ENCODE measurements at places on chromosomes 7 and 10.

GRCh38 chr7:123661765-123662164 is 6.1 kb downstream of the LMOD2 start:
- no peak for DNase-seq

GRCh38 chr7:99201027-99201426 is 6.9 kb downstream of the KPNA7 start:
- no peak for DNase-seq

GRCh38 chr10:98328163-98328562 is 60.2 kb upstream of the LOXL4 start:
- no peak for DNase-seq

GRCh38 chr10:91891125-91892001 is 17.9 kb downstream of the FGFBP3 start:
- peak; percentile 60 for DNase-seq

DNA sequence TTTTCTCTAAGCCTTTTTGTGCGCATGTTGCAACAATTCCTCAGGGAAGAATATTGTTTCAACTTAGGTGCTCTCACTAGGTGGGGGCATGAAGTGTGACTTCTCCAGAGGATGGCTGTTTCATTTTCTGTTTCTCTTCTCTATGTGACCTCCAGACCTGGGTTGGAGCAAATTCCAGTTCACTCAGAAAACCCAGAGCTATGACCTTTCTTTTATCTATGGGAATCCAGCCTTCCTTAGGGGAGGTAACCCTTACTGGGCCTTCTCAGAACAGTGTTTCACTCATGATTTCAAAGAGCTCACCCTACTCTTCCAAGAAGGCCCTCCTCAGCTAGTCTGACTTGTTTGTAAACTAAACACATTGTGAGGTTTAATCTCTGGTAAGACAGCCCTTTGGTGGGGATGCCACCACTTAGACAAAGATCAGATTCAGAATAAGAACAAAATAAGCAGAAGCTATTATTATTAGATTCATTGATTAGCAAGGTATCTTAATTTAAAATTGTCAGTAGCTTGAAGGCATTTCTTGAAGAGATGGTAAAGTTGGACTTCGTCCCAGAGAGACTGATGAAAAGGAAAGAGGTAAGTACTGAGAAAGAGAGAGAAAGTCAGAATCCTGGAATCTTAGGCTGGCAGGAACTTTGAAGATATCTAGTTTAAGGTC is 16.6 kb upstream of the TAS2R60 start:
- DNase-seq: no peak

DNA sequence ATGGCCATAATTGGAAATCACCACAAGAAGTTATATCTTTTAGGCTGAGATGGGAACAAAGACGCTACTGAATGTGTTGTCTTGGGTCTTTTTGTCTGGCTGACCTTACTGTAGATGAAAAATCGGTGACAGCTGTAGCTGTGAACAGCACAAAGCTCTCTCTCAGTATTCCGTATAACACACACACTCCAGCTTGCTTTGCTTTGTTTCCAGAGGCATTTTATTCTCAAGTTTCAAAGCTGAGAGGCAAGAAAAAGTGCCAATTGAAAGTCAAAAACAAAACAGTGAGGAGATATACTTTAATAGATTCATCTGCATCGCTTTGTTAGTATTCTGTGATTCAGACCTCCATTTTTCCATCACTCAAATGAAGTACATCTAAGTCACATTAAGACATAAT is 39.6 kb upstream of the CABCOCO1 start:
- no peak for DNase-seq

DNA sequence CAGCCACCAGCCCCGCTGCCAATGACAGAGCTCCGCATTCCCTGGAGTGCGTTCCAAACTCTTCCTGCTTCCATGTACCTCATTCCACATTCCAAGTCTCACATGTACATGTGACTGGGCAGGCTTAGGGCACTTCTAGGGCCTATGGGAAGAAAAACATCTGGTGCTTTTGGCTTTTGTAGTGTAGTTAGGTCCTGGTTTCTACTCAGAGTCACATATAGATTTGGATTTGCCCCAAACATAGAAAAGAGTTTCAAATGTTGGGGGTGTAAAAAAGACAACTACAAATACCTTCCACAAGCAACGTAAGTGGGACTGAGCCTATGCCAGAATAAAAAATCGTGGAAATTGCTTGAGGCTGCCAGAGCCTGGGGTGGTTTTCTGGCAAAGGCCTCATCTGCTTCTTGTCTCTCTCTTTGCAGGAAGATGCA is 84.1 kb downstream of the ZNF467 start:
- DNase-seq: no peak

- no peak for DNase-seq
Measured at GRCh38 chr7:60017-60675, 132.2 kb upstream of the FAM20C start.
